CD4-positive, alpha-beta T cell treated with Interleukin-17A for 1 hour (primary cell): ENCODE measurements at places on chromosomes 2 and 18.

DNA sequence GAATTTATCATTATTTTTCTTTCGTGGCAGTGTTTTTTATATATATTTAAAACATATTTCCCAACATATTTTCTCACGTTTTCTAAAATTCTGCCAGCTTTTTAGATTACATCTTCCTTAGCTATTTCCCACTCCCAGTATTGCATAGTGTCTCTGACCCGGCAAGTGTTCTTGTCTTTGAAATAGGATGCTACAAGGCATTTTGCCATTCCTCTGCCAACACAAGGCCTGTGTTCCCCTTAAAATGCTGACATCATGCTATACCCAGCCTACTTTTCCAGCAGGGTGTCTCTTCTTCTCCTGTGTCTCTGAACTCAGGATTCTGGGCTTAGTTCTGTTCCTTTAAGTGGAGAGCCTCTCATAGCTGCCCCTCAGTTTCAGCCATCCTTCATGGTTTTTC, 115.2 kb downstream of the DIS3L2 start:
- no peak for DNase-seq

- DNase-seq: no peak
Observed at GRCh38 chr18:63730773-63731172, 28.0 kb downstream of the SERPINB11 start.

DNA sequence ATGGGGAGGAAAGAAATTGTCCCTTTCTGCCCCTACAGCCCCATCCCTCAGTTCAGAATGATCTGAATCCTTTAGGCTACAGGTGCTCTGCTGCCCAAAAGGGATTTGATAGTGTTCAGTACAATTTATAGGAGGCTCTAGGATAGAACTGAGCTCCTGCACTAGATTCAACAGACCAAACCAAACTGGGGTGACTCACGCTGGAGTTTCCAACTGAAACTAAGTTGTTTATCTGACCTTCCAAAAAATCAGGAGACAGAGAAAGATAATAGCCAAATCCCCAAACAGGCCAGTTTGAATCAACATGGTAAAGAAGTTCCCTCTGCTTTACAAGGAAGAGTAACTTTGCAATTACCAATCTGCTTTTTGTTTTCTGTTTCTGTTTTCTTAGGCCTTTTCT, 72.7 kb upstream of the MBOAT2 start:
- no peak for DNase-seq

DNA sequence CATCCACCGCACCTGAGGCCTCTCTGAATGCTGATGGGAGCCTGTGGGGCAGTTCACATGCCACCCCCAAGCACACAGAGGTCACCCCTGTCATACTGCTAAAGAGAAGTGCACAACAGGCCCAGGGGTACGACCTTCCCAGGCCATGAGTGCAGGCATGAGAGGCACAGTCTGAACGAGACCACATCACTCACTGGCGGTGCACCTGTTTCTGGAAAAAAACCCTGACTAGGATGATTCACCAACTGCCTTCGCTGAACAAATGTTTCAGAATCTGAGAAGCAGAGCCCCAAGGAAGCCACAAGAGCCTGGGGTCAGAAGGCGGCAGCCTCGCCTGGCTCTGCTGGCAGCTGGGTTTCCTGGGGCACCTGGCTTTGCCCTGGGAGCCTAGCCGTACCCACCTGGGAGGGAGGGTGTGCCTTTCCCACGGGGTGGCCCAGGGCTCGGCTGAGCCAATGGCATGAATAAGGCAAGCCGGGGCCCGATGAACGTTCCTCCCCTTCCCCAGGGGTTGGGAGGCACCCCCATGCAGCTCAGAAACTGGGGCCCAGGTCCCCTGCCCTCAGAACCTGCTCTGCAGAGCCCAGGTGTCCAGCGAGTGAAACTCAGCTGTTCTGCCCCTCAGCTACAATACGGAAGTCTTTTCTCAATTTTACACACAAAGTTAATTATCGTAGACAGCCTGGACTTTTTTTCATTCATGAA, 73.8 kb downstream of the HDAC4 start:
- peak; percentile 73 for DNase-seq

DNA sequence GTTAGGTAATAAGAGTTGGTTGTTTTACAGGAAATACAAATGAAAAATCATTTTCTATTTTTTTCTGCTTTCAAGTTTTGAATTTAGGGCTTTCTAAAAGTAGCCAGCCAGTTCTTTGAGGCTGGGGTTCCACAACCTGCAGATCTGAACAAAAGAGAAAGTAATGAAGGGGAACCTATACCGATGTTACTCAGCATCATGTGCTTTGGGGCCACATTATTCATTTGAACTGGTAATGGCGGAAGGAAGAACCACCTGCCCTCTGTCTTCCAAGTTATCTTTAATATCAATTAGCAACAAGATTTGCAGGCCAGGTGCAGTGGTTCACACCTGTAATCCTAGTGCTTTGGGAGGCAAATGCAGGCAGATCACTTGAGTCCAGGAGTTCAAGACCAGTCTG, 12.9 kb upstream of the MRO start:
- no peak for DNase-seq

- no peak for DNase-seq
Observed at GRCh38 chr2:161123531-161124030, 36.6 kb upstream of the TANK start.

GRCh38 chr2:136916131-136916530, 150.8 kb downstream of the THSD7B start:
- no peak for DNase-seq

DNA sequence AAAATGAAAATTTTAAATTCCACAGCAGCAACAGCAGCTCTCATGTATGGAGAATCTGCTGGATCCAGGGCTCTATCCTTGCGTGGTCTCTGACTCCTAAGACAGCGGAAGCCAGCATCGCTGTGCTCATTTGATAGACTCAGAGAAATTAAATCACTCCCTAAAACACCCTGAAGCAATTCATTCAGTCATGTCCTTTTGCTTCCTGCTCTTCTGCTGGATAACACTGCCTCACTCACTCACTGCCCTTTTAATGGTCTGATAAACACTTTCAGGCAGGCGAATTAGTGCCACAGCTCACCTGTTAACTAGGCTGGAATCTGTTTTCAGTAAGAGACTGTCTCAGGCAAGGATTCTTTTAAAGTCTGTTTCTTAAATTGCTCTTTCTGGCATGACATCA, 10.0 kb downstream of the WIPF1 start:
- no peak for DNase-seq

- DNase-seq: no peak
Observed at GRCh38 chr2:158021226-158021625, 80.5 kb upstream of the UPP2 start.

- DNase-seq: no peak
Observed at GRCh38 chr2:88147145-88147544, 19.3 kb upstream of the FABP1 start.

GRCh38 chr2:231633241-231633976, 40.7 kb downstream of the TEX44 start:
- no peak for DNase-seq

- no peak for DNase-seq
Observed at GRCh38 chr2:74704216-74704615, 50.2 kb downstream of the SEMA4F start.

DNA sequence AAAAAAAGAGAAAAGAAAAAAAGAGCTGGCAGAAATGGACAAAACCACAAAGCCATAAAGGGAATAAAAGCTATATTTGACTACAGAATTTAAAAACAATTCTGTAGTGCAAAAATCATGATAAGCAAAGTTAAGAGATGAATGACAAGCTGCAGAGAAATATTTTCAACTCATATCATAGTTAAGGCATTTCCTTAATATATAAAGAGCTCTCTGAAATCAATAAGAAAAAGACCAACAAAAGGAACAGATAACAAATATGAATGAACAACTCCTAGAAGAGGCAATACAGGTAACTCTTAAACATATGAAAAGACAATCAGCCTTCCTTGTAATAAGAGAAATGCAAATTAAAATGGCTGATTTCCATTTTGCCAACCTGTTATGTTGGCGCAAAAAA, 26.2 kb downstream of the OTOF start:
- no peak for DNase-seq

DNA sequence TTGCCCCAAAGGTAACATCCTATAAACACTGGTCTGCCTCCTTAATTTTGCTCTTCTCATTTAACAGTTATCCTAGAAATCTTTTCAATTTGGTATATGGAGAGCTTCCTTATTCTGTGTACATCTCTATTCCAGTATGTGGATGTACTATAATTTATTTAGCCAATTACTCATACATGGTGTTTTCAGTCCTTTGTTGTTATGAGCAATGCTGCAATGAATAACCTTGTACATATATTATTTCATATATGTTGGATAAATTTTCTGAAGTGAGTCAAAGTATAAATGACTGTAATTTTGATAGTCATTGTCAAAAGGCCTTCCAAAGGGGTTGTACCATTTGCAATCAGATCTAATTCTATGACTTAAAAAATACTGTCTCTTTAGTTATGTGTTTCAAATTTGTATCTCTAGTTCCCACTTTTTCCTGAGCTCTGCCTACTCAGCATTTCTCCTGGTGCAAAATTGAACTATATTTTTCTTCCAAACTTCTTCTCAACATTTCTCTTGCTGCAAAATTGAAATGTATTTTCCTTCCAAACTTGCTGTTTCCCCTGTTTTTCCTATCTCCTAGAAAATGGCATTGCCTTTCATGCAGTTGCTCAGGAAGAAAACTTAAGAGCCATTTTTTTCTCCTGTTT, 153.3 kb upstream of the OTX1 start:
- no peak for DNase-seq

GRCh38 chr2:124877141-124877577, 852.1 kb downstream of the CNTNAP5 start:
- no peak for DNase-seq

DNA sequence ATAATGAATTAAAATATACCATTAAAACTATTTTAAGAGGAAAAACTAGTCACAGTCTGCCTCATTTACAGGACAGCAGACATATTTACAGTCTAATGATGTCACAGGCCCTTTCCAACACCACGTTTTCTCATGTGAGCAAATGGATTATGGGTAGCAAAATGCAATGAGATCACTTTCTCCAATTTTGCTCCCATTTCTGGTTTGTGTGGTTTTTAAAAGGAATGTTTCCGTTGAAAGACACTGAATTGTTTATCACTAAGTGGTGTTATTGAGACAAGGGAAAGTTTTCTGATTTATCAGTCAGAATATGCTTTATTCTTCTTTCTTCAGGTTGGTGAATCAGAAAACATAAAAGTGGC, 11.4 kb upstream of the NR4A2 start:
- peak; percentile 39 for DNase-seq

GRCh38 chr2:231057590-231057989, 923 bp downstream of the PSMD1 start:
- DNase-seq: no peak

- DNase-seq: no peak
Observed at GRCh38 chr2:20230114-20230425, 5.1 kb upstream of the SDC1 start.

DNA sequence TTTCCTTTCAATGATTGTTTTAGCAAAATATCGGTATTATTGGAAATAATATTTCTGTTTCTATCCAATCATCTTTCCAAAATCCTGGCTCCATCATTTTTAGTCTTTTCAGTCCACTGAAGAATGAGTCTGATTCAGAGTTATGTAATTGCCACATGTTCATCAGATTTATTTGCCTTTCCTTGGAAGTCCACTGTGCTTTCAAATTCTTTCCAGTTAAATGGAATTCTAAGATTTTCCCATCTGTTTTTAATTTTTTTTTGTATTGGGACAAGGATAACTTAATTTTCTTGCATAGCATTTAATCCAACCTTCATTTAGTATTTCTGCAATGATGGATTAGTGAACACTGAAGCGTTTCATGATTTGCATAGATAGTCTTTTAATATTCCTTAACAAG, 521.5 kb upstream of the NRXN1 start:
- no peak for DNase-seq

GRCh38 chr18:48552130-48552529, 13.3 kb downstream of the CTIF start:
- no peak for DNase-seq

DNA sequence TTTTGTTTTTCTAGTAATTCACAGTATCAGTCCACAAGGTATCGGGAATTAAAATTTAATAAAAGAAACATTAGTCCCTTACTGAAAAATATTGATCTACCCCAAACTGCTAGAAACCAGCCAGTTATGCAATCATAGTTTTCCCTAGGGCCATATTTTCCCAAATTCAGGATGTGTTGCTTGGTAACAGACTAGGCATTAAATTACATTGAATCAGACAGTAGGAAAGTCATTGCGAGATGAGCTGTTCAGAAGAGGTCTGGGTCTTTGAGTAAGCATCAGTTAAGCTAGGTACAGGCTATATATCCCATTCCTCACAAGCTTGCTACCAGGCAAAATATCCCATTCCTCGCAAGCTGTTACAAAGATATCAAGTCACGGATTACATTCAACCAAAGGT, 123.0 kb upstream of the CCDC150 start:
- DNase-seq: no peak

GRCh38 chr2:64177315-64177714, 33.1 kb upstream of the PELI1 start:
- DNase-seq: no peak

GRCh38 chr2:107148496-107148895, 262.5 kb upstream of the ST6GAL2 start:
- DNase-seq: no peak

- no peak for DNase-seq
Observed at GRCh38 chr2:6010163-6010562, 318.0 kb downstream of the SOX11 start.

DNA sequence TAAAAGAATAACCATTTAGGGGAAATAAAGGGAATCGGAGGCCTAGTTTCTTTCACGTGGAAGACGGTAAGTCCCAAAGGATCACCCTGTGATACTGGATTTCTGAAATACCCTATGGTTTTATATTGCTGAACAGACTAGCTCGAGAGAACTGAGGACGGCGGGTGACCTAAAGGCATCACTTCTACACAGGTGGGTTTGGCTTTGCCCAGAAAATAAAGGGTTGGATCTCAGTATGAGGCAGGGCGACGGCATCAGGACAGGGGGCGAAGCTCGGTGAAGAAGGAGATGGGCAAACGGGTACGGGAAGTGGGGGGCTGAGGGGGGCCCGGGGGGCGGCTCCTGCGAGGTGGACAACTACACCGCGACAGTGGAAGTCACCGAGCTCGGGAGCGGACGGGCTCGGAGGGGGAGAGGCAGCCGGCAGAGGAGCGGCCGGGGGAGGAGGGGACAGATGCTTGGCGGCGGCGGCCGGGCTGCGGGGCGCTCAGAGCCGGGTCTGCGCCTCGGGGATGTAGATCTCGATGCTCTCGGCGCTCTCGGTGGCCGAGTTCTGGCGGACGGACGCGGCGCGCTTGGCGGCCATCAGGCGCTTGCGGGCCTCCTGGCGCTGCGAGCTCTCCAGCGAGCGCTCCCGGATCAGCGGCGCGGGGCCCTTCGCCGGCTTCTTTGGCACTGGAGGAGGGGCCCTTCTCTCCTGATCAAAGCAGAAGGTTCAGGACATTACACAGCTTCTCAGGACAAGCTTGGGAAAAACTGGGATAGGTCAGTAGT, 48.9 kb downstream of the TGIF1 start:
- DNase-seq: no peak

DNA sequence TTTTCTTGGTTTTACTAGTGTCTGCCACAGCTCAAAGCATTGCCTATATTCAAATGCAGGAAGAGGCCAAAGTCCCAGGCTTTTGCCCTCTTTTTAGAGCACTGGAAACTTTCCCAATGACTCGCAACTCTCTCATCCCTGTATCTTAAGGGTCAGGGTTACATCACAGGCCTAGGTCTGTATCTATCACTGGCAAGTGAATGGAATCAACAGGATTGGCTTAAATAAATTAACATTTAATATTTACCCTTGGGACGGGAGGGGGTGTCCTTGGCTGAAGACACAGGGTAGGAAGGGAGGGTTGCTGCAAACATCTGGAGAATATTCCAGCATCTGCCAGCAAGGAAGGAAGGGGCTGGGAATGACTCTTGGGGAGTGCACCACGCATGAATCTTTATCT, 242.6 kb downstream of the SLC4A3 start:
- DNase-seq: no peak

GRCh38 chr18:2303517-2304238, 267.6 kb downstream of the METTL4 start:
- DNase-seq: no peak
